GM23338 (cell line): ENCODE measurements at places on chromosomes 3 and 15.
A peak's percentile ranks its signal among the peaks of the same experiment; 100 is the strongest.

GRCh38 chr15:31060429-31061140 is 40.9 kb downstream of the TRPM1 start:
- no peak for DNase-seq

GRCh38 chr15:98906712-98907083 is 100.9 kb downstream of the PGPEP1L start:
- DNase-seq, result no peak

DNA sequence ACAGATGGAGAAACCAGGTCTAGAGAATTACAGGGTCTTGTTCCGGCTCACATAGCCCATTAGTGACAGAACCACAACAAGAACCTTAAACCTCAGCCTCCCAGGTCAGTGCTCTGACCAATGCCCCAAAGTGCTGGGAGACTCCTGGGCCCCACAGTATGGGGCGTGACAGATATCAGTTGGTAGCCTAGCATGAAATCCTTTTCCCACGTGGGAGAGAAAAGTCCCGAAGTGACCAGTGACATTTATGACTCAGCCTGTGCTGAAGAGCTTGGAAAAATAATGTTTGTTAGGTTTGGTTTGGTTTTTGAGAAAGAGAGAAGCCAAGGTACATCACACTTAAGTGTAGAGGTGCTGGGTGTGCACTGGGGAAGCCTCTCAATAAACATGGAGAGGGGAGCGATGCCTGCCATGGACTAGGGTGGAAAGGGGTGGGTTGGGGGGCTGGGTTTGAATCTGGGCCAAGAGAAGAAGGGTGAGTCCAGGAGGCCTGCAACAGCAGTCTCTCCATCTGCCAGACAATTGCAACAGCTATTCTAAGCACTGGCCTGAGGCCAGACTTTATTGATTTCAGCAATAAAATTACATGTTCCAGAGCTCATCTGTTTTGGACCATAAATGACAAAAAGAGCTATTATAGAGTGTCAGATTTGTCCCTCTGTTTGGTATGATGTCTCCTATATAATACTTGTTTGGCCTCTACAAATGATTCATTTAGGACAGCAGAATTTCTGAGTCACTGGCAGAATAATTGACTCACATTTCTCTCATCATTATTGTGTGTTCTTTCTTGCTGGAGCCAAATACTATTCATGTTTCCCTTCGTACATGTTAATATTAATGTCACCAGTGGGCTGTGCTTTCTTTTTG is 43.4 kb downstream of the C2CD4A start:
- DNase-seq, result no peak

DNA sequence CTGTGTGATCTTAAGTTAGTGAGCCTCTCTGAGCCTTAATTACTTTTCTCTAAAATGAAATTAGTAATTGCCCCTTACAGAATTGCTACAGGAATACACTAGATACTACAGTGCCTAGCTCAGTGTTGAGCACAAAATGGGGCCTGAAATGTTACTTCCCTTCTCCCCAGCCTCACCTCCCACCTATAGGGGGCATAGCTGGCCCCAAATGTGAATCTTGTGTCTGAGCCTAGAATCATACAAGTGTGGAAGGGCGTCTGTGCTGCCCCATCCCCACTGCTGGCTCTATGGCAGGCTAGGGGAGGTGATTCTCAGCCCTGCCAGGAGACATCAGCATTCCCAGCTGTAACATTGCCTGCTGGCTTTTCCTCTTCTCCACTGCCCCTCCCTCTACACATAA is 42.7 kb downstream of the IFT122 start:
- peak; percentile 67 for DNase-seq

GRCh38 chr3:156723182-156723619 is 48.8 kb downstream of the TIPARP start:
- no peak for DNase-seq

GRCh38 chr3:2921903-2922302 is 188.3 kb downstream of the IL5RA start:
- DNase-seq, result peak; percentile 38

DNA sequence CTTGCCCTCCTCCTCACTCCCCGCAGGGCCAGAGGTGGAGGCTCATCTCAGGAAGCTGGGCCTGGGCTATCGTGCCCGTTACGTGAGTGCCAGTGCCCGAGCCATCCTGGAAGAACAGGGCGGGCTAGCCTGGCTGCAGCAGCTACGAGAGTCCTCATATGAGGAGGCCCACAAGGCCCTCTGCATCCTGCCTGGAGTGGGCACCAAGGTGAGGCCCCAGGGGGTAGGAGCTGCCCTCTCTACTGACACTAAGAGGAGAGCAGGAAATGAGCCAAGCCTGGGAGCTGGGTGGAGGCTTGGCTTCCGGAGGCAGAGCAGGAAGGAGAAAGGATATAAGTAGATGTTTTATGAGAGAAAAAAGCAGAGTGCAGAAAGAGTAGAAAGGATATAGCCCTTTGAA is 4.9 kb downstream of the OGG1 start:
- no peak for DNase-seq

- DNase-seq, result no peak
Observed at GRCh38 chr3:8870134-8870533, 93.1 kb downstream of the RAD18 start.

DNA sequence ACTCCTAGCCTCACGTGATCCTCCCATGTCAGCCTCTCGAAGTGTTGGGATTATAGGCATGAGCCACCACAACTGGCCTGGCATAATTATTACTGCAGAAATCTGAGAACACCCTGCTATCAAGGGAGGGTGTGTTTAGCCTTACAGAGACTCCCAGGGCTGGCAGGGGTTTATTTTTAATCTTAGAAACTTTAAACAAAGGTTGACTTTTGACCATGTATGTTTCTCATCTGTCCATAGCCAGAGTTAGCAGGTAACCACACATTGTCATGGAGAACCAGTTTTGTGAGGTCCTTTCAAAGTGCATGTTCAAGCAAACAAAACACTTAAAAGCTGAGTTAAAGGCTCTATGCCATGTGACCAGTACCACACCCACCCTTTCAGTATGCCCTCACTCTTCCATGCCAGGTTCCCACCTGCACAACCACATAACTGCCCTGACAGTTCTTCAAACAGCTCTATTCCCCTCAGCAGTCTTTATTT is 11.1 kb downstream of the SIAH2 start:
- no peak for DNase-seq

- no peak for DNase-seq
Observed at GRCh38 chr3:60756241-60757030, 494.8 kb downstream of the FHIT start.

DNA sequence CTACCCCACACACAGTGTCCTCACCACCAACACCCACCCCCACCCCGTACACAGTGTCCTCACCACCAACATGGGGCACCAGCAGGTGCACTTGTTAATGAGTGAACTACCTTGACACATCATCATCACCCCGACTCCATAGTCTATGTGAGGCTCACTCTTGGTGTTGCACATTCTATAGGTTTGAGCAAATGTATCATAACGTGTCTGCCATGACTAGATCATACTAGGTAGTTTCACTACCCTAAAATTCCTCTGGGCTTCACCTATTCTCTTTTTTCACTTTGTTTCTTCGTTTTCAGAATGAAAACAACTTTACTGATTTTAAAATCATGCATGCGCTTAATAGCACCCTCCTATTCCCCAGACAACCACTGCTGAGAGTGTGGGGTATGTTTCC is 102.6 kb upstream of the SLC6A6 start:
- DNase-seq, result no peak

GRCh38 chr3:21216598-21216997 is 534.4 kb downstream of the ZNF385D start:
- DNase-seq, result peak; percentile 70

- DNase-seq, result no peak
Observed at GRCh38 chr15:77497110-77497737, 76.5 kb downstream of the HMG20A start.

DNA sequence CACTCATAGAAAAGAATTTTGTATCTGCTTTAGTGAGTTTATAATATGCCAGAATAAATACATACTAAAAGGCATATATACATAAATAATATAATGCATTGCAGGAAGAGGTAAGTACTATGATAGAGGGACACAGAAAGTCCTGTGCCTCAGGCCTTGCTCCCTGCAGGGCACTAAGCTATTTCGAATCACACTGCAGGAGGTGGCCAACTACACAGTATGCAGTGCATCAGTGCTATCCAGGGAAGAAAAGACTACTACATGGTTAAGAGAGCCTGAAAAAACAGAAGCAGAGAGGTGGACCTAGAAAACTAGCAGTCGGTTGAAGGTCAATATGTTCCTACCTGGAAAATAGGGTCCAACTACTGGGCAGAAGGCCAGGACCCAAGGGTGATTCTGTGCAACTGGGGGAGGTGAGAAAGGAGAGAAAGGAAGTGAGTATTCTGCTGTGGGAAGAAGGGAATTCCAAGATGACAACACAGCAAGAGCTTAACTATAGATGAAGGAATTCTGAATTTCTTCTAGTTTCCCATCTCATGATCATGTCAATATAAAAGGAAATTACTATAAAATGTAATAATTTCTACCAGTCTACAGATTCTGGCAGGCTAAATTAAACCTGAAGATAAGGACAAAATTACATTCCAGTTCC is 218.0 kb downstream of the ZBTB20 start:
- no peak for DNase-seq

GRCh38 chr3:58204720-58205119 is 6.1 kb downstream of the DNASE1L3 start:
- DNase-seq, result no peak

GRCh38 chr3:5202222-5202621 is 14.7 kb downstream of the EDEM1 start:
- no peak for DNase-seq

GRCh38 chr15:82537351-82537908 is 2.8 kb downstream of the RPS17 start:
- DNase-seq, result no peak

DNA sequence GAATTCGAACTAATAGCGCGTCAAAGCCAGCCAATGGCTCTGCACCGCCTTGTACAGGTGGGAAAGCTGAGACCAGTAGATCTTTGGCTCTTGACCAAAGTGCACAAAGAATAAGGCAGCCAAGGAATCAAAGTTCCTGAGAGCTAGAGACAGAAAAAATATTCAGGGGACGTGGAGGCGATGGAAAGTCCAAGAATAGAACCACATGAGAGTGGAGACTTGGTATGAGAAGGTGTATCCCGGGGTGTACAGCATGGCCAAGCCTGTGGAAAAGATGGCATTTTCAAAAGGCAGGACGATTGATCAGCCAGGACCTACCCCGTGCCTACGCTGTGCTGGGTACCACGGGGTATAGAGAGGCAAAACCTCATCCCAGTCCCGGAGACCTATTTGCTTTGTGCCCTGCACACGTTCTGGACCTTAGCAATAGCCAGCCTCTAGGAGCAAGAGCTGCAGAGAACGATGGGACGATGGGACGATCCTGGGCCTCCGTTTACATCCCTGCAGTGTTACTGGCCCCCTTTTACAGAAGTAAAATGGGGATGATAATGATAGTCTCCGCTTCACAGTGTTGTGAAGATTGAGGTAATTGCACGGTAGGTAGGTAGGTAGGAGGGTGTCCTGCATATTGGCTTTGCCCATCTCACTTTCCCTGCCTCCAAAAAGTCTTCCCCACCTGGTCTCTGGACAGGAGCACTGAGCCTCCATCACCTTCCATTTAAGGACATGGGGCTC is 583 bp upstream of the RBSN start:
- peak; percentile 37 for DNase-seq

DNA sequence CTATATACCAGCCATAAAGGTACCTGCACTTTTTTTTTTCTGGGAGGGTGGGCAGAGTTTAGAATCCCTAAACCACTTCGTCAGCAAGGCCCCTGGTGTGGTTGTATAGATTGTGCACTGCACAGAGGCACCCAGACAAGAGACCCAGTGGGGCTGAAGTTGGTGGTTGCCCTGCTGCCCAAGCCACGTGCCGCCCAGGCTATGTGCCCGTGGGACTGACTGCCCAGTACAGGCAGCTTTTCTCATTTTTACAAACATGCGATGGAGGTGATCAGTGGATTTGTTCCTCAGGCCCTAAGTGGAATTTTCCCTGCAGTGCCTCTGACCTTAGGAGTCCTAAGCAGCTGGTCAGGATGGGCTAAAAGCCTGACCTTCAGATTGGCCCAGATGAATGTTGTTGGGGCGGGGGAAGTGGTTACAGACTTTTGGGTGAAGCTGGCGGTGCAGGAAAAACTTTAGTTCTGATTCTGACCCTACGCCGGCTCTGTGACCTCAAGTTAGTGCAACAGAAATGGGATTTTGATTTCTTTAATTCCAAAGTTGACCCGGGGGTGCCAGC is 34.9 kb upstream of the LIMD1 start:
- no peak for DNase-seq

DNA sequence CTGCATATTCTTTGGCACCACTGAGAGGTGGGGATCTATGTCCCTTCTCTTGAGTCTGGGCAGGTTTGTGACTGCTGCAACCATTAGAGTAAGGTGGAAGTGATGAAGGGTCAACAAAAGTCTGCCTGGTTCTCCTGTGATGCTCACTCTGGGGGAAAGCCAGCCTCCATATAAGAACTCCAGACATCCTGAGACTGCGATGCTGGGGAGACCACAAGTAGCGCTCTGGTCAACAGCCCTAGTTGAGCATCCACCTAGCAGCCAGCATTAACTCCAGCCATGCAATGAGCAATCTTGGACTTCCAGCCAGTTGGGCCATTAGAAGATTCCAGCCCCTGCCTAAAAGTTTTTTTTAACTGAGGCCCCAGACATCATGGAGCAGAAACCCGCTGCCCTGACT is 62.8 kb downstream of the SCN11A start:
- no peak for DNase-seq

DNA sequence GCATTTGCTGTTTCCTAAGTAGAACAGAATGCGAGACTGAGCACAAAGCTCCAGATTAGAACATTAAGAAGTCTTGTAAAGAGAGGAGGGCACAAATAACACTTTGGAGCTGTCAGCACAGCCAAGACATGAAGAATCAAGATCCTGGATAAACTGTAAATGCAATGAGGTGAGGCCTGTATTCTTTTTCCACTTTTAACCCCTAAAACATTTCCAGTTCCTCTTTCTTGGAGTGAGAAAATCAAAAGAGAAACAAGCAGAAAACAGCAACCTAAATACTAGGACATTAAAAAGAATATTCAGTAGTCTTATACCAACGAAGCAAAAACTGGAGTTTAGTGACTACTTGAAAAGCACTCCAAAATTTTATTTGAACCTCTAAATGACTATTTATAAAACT is 204.3 kb downstream of the ZBTB20 start:
- no peak for DNase-seq

DNA sequence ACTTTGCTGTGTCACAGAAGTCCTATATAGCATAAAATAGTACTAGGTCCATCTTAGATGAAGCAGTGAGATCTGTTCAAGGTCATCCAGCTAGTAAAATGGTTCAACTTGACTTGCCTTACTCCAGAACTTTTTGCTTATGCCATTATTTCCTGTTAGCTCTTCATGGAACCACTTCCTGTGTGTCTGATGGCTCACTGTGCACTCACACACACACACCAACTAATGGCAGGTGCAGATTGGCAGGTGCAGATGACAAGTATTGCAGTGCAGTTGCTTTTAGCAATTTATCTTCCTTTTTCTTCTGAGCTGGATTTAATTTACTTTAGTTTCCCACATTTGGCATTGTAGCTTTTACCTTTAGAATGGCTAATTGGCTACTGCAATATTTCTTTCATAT is 29.8 kb downstream of the GOLGA8S start:
- no peak for DNase-seq

GRCh38 chr3:42070524-42070923 is 20.6 kb upstream of the TRAK1 start:
- no peak for DNase-seq

- DNase-seq, result peak; percentile 57
Observed at GRCh38 chr3:99023590-99024192, 122.2 kb upstream of the DCBLD2 start.
